ENCODE measurements at places on chromosomes 16 and 17.

GRCh38 chr17:51840688-51841087, 317.8 kb downstream of the CA10 start:
- no peak for DNase-seq

DNA sequence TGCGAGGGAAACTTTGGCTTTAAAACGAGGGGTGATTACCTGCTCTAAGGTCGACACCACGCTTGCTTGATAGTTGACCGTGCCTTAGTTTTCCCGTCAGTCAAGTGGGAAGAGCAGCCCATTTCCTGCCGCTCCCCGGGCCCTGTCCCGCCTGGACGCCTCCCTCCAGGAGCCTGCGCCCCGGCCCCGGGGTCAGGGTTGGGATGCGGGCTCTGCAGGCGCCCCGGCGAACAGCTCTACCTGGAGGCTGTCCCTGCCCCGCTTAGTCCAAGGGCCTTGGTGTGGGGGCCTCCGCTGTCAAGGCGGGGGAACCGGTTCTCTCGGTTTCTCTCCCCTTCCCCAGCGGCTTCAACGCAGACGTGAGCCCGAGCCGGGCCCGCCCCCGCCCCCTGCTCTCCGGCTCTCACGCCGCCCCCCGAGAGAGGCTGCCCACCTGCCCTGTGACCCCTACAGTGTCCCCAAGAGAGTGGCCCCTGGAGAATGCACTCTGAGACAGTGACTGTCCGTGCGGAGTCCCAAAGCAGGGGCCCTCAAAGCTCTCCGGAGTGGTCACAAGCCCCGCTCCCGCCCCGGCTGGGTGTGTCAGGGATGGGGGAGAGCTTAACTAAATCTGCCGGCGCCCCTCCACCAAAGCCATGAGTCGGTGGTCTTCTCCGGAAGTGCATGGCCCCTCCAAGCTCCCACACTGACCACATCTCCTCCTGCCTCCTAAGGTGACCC, 117.4 kb upstream of the SMURF2 start:
- no peak for DNase-seq

DNA sequence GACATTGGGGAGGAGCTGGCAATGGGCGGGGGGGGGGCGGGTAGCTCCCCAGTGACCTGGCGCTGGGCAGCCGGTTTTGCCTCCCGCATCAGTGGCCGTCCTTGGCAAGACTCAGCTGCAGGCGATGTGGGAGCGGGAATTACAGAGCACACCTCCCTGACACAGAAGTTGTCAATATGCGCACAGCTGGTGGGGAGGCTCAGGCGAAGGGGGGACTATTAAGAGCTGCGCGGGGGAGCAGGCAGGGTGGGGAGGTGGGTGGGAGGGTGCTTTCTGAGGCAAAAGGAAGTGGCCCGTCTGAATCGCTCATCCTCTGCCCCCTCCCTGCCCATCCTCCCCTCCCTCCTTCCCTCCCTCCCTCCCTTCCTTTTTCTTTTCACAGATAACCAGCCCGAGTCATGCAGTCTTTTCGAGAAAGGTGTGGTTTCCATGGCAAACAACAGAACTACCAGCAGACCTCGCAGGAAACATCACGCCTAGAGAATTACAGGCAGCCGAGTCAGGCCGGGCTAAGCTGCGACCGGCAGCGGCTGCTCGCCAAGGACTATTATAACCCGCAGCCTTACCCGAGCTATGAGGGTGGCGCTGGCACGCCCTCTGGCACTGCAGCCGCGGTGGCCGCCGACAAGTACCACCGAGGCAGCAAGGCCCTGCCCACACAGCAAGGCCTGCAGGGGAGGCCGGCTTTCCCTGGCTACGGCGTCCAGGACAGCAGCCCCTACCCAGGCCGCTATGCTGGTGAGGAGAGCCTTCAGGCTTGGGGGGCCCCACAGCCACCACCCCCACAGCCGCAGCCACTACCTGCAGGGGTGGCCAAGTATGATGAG, 44.0 kb downstream of the SREBF1 start:
- DNase-seq = peak; percentile 84

GRCh38 chr16:72172105-72173034, at the start of gene PMFBP1:
TSS of gene PMFBP1 (minus strand) at chr16:72172155. CDS start at chr16:72171208, 947 bp downstream.
- DNase-seq = peak; percentile 29

DNA sequence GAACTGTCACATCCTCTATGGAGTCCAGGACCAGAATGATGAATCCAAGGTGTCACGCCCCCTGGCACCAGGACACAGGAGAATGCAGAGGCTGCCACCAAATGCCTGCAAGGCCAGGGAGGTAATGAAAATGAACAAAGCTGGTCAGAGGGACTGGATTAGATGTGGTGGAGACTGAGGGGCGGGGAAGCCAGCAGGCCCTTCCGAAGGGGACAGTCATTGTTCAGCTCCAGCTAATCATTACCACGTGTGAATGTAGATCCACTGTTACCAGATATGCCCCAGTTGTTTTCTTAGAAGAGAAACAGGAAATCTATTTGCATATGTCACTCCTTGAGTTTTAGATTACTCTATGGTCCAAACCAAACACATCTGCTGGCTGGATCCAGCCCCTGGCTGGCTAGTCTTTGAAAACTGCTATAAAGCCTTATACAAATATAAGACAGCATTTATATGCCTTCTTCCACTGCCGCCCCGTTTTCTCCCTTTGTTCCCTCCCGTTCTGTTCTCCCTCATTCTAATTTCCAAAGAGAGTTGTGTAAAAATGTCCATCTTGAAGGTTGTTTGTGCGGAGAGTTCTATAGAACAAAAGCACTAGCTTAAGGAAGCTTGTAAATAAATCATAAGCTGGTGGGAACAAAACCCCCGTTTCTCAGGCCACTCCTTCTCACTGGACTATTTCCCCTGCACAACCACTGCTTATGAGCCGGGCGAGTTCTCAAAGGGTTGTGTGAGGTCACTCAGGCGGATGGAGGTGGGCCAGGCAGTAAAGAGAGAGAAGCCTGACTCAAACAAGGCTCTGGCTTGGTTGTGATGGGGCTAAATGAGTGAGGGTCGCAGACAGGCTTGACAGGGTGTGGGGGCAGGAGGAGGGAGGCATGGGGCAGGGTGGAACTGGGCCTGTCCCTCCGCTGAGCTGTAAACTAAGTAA, 14.2 kb downstream of the CRYM start:
- DNase-seq = no peak
